ENCODE measurements at places on chromosomes 7 and 10.

DNA sequence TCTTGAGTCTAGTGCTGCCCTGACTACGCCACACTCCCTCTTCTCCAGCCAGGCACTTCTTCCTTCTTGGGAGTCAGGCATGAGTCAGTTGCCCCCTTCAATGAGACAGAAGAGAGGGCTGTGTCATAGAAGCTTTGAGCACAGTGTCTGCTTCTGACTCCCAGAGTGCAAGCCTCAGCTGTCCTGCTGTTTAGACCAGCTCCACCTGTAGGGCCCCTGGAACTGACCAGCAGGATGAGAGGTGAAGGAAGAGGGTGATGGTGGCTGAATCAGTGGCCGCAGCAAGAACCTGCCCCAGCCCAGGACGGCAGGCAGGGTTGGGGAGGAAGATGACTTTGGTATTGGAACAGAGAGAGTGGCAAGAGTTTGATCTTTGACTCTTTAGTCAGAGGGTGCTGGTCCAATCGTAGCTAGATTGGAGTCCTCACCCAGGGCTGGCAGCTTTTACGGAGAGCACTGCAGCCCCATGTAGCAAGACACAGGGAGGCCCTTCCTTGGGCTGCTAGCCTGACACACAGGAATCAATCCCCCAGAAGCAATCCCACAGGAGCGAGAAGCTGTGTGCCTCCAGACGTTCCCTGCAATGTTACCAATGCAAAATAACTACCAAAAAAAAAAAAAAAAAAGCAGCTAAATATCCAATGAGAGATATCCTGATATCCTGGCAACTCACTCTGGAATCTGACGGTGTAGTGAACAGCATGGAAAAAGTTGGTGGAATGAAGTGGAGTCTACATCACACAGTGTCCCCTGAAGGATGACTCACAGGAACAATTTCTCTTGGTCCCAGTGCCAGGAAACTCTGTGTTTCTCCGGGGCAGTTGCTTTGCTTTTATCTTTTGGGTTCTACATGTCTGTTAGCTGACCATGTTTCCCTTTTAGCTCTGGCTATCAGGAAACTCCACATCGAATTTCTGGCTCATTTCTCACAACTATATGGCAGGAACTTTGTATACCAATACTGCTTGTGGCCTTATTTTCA is 6.9 kb downstream of the C10orf62 start:
- DNase-seq: no peak

DNA sequence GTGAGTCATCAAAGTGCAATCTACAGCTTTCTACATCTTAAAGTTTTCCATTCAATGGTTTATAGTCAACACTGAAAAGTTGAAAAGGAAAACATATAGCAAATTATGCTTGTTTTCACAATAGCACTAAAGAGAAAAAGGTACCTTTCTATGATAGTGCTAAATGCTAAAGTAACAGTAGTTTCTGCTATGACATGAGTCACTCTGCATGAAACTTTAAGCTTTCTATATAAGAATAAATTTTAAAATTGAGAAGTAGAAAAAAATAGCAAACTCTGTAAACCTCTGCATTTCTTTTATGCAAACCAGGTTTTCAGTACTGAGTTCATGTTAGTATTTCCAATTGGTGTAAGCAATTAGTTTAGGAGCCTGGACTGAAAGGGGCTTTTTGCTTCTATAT is 31.2 kb upstream of the TMEM168 start:
- no peak for DNase-seq

DNA sequence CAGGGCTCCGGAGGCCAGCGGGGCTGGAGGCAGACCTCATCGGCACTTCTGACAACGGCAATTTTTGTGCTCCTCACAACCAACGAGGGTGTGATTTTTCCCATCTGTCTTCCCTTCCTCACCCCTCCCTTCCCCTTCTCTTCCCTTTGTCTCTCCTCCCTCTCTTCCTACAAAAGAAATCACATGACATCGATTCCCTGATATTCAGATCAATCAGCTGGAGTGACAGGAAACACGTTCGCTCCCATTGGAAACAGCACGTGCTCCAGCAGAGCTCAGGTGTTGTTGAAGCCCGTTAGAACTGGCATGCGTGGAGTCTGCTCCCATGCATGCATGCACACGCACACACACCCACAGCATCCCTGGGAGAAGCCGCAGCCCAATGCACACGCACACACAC is 222.4 kb downstream of the PTPRN2 start:
- no peak for DNase-seq

DNA sequence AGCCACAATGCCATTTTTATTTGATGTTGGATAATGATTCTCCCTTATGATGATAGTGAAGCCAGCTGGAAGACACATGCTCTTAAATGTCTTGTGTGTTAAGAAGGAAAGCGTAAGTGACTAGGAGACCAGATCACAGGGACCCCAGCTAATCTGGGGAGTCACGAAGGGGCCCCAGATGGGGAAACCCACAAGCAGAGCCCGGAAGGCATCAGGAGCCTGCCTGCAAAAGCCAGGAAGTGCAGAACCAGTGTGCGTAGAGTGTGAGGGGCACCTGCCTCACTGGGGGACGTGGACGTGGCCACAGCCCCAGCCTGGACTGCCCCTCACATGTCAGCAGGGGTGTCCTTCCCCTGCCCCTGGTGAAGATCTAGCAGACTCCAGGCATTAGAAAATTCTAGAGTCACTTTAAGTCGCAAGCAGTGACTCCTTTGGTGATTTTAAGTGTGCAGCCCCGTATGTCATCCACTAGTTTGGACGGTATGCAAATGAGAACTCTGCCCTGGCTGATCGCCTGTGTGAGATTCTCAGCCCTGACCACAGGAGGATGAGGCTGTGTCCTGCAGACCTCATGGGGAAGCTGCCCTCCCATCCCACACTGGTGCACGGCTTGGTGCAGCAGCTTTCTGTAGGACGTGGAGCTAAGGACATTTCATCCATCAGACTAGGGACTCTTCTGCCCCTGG is 243.0 kb downstream of the WDR37 start:
- no peak for DNase-seq

DNA sequence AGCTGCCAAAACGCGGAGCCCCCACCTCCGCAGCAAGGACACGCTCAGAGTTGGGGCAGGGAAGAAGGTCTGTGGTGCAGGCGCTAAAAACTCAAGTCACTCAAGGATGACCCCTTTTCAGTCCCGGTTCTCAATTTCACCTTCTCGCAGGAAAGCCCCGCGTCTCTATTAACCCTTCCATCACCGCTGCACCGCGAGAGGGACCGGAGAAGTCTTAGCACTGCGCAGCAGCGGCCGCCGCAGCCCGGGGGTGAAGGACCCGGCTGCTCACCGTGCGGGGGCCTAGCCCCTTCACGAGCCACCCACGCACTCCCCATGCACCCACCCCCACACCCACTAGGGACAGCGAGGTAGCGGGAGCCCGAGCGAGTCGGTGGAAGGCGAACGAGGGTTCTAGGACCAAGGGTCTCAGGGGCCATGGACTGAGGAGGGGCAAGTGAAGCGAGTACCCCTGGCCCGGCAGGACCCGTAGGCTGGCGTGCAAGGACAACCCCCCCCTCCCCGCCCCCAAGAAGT is 162.9 kb downstream of the SH3PXD2A start:
- peak; percentile 73 for DNase-seq

- DNase-seq: no peak
These were observed 453 bp downstream of the SFMBT2 start for GRCh38 chr10:7410301-7410861.

DNA sequence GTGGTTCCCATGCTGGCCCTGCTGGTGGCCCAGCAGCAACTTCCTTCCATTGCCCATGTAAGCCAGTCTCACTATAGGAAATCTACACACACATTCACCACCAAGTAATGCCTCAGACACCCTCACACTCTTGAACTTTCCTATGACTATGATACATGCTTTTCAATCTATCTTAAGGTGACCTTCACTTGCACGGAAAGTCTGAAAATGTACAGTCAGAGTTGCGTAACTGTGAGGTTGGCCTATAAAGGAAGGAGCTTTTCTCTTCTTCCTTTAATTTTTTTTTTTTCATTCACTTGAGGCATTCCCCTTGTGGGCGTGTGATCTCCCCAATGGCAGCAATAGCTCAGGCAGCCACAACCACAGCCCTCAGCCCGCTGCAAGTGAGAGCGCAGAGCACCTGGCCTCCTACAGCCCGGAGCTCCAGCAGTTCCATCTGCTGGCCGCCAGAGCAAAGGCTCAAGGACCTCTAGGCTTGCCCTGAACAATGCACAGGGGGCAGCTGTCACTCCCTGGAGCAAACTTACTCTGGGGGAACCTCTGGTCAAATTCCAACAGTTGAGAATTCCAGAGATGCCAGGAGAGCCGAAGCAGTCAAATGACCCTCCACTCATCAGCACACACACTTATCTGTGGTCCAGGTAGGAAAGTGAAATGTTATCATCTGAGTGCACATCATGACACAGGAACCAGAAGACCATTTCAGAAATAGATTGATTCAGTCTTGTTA is 123.1 kb upstream of the ADO start:
- DNase-seq: peak; percentile 75

DNA sequence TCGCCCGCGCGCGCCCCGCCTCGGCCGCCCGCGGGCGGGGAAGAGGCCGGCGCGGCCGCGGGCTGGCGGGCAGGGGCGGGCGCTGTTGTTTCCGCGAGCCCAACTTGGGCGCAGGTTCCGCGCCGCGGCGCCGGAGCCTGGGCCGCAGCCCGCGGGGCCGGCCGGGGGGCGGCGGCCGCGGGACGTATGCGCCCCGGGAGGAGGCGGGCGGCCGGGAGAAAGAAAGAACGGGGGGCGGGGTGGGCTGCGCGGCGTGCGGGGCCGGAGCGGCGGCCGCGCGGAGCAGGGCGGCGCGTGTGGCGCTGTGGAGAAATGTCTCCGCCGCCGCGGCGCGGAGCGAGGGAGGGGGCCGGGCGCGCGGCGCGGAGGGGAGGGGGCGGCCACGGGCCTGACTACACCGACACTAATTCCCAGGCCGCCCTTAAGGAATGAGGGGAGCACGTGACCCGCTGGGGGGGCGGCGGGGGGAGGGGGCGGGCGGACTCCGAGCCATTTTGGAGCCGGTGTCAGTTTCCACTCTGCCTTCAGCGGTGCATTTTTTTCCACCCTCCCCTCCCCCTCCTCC is at the start of gene BMI1:
Gene BMI1 (plus strand): TSS at position 509 of the 565 bp plus-strand sequence. CDS start 5,351 bp downstream, outside the sequence.
- no peak for DNase-seq

GRCh38 chr7:117283779-117284178 is 39.1 kb downstream of the WNT2 start:
- no peak for DNase-seq

GRCh38 chr10:78038105-78038504 is 4.4 kb downstream of the RPS24 start:
- DNase-seq: no peak

- no peak for DNase-seq
These were observed 164.9 kb downstream of the NSUN6 start for GRCh38 chr10:18486438-18486837.

GRCh38 chr10:69179089-69179742 is 818 bp upstream of the SUPV3L1 start:
- DNase-seq: no peak

DNA sequence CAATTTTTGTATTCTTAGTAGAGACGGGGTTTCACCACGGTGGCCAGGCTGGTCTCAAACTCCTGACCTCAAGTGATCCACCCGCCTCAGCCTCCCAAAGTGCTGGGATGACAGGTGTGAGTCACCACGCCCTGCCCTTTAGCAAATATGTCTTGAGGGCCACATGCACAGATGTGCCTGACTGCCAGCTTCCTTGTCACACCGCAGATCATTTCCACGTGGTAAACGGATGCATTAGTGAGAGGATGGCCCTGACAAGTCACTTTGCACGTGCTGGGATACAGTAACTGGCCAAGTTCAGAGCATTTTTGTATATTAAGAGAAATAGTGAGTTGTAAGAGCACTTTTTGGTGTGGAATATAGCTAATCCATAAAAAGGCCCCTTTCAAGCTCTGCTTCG is 44.3 kb upstream of the FAM180A start:
- no peak for DNase-seq

GRCh38 chr10:103592186-103593021 is 98.9 kb downstream of the NEURL1 start:
- DNase-seq: peak; percentile 64

DNA sequence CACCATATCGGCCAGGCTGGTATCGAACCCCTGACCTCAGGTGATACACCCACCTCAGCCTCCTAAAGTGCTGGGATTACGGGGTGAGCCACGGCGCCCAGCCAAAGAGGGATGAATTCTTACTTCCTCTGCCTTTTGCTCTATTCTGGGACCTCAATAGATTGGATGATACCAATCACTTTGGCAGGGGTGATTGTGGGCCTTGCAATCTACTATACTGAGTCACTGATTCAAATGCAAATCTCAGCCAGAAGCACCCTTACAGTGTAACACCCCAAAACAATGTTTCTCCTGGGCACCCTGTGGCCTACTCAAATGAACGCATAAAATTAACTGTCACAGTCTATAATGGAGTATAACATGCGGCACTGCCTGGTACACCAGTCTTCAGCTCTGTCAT is 596.7 kb upstream of the LRRTM3 start:
- DNase-seq: no peak

GRCh38 chr7:151415375-151416105 is 5.7 kb upstream of the WDR86 start:
- no peak for DNase-seq

GRCh38 chr7:121505540-121506182 is 109.6 kb upstream of the FAM3C start:
- DNase-seq: no peak

- DNase-seq: no peak
These were observed 101.7 kb upstream of the LEP start for GRCh38 chr7:128139406-128139805.

GRCh38 chr10:28480628-28480965 is 52.3 kb upstream of the WAC start:
- DNase-seq: no peak

DNA sequence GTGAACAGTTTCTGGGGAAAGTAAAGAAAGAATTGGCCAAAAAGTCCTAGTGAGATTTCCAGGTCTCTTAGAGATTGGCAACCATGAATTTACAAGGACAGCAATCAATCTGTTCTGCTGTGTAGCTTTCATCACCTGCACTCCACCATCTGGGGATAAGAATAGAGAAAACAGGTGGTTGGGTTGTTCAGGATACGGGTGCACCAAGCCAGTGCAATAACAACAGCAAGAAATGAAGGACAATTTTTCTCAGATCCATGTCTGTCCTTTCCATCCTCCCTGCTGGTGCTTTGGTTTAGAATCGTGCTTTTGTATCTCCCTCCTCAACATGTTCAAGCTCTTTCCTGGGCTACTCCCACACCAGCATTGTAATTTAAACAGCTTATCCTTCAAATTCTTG is 787.7 kb downstream of the GRID1 start:
- DNase-seq: no peak

DNA sequence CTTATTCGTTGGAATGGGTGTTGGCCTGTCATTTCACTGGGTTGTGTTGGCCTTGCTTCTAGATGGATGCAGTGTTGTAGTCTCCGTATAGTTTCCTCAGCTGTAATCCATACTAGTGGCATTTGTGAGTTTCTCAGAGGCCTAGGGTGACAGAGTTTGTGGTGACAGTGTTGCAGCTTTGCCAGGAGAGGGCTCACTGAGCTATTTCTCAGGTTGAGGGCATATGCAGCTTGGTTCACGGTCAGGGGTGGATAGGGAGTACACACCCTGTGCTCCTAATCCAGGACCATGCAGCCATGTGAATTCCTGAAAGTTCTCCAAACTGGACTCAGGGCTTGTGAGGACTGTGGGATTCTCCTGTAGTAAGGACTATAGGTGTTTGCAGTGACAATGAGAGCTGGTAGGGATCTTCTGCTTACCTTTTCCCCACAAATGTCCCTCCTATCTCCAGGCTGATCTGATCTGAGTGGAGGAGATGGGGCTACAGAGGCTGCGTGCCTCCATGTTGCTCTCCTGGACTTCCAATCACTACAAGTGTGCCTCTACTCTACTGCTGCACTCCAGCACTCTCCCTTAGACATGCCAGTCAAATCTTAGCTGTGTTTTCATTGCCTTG is 229.0 kb downstream of the STK31 start:
- DNase-seq: peak; percentile 2
